ENCODE measurements at places on chromosomes 7 and 10.

GRCh38 chr10:16804123-16804522, 13.1 kb downstream of the RSU1 start:
- no peak for DNase-seq

- no peak for DNase-seq
Measured at GRCh38 chr7:23012186-23012585, 1.7 kb downstream of the HYCC1 start.

DNA sequence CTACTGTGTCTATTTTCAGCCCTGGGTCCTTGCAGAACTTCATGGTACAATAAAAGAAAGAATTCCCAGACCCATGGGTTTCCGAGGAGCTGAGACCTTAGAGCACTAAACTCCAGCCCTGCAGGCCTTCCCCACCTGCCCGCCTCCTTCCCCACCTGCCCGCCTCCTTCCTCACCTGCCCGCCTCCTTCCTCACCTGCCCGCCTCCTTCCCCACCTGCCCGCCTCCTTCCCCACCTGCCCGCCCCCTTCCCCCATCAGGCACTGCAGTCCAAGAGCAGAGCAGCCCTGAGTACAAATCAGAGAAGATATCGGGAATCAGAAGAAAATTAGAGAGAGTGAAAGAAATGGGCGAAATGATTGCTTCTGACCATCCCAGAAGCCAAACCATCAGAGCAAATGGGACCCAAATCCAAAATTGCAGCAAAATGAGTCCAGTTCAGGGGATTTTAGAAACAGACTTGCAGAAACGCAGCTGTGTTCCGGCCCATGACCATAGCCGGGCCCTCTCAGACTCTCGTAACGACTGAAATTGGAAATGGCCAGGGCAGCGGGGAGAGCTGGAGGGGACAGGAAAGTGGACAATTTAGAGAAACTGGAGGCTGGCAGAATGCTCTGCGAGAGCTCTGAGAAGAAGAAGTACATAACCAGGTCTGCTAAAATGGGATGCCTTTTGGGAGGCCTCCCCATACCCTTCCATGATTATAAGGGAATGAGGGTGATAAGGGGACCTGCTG, 568.4 kb downstream of the TCERG1L start:
- DNase-seq: no peak

DNA sequence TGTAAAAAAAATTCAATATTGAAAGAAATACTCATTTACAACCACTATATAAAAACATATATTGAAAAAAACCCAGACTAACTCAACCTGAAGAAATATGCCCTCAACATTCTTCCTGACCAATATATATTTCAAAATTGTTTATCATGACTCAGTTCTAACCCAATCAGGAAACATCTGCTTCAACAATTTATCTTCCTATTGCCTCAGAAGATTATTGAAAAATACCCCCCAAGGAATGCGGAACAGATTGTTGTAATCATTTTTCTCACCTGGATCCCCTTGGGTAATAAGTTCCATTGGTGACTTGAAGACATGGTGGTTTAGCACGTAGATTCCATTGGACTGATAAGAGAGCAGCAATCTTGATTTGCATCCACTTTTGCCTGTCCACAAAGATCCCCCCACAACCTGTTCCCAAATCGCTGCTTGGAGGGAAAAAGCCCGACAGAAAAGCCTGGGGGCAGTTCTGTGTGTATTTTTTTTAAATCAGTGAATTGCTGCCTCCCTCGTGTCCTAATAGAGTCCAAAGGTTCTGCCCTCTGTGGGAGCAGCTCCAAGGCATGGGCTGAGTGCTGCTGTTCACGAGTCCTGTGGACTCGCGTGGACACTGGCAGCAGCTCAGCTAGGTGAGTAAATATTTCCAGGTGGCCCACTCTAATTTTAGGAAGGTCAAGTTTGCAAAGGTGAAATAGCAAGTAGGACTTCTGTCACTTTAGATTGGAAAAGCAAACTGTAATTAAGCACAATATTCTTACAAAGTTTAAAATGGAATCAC, 5.9 kb upstream of the INHBA start:
- DNase-seq: no peak

GRCh38 chr7:18786796-18787195, 291.2 kb downstream of the HDAC9 start:
- DNase-seq: no peak

- no peak for DNase-seq
Measured at GRCh38 chr7:46885167-46885566, 696.7 kb downstream of the TNS3 start.

GRCh38 chr10:92914478-92915325, 66.4 kb downstream of the EXOC6 start:
- DNase-seq: peak; percentile 14

DNA sequence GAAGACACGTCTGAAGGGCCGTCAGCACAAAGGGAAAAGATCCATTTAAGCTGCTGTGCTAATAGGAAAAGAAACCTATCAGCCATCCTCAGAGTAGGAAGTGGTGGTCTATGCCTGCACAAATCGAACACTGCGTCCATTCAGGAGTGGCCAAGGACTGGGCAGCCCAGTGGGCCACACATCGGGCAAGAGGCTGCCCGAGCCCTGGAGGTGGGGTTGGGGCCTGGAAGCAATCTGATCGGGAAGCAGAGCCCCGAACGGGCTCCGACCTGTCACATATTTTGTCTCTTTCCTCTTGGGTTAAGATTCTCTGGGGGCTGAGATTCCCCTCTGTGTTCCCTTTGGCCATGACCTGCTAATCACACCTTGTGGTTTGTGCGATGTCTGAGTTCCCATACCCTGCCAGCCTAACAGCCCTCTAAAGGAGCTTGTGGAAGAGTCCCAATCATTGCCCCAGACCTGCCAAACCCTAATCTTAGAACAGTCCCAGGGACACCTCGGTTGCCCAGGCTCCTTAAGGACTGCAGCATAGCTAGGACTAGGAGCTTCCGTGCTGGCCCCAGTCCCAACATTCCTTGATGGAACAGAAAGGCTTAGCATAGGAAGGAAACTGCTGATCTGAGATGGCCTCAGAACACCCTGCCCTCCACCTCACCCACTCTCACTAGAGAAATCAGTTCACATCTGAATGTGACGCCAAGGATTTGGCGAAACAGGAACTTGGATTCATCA, 77.9 kb upstream of the SAMD8 start:
- no peak for DNase-seq

DNA sequence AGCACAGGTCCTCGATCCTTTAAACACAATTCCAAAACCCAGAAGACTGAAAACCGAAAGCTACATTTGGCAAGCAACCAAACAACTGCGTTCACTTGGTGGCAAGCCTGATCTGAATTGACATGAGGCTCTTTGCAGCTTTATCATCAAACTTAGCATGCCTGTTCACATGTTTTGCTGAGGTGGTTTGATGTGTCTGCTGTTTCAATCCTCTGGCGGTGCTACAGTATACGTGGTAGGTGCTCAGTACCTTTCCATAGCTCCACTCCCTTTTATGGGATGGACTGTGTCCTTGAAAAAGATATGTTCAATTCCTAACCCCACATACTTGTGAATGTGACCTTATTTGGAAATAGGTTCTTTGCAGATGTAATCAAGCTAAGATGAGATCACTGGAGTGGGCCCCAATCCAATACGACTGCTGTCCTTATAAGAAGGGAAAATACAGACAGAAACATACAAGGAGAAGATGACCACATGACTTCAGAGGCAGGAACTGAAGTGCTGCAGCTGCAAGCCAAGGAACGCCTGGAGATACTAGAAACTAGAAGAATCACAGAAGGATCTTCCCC, 33.4 kb downstream of the CCDC6 start:
- DNase-seq: no peak

- no peak for DNase-seq
Measured at GRCh38 chr10:56785292-56785691, 424.2 kb upstream of the ZWINT start.

DNA sequence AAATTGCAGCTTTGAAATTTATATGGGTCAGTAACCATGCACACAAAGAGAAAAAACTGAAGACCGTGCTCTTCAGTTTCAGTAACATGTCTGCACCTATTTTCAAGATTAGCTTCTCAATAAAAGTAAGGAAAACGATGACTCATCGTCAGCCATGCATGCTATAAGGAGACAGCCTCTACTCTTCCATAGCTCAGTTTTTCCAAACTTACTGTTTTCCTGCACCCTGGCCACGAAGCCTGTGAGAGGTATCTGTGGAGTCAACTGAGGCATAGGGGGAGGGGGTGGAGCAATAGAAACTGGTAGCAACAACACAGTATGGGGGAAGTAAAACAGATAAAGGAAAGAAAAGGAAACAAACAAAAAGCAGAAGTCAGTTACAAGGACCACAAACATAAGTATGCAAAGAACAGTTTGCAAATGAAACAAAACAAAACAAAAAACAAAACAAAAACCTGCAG, 58.0 kb downstream of the PDSS1 start:
- no peak for DNase-seq

DNA sequence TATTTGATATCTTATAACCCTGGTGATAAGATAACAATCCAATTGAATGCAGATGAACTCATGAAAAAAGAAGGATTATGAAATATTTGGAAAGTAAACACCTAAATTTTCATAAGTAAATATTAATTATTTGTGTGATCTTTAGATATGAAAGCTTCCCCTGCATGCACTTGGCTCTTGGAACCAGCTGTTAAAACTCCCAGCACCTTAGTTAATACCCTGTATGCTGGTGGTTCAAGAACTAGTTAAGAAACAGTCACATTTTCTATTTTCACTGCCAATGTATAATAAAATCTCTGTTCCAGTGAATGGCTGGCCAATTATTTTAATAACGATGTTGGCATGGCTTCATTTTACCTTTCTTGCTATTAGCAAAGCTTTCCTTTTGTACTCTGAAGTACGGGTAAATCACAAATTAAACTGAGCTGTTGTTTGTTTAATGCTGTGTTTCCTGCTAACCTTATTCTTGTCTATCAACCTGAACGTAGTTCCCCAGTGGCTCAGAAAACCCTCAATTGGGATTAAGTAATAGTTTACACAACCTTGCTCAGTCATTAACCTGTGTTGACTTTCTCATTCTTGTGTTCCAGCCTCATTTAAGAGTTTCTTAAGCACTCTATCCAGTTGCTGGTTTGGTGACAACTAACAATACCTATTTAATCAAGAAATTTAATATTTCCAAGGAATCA, 38.9 kb downstream of the MET start:
- DNase-seq: no peak

GRCh38 chr10:52128056-52128683, 185.9 kb upstream of the DKK1 start:
- no peak for DNase-seq

DNA sequence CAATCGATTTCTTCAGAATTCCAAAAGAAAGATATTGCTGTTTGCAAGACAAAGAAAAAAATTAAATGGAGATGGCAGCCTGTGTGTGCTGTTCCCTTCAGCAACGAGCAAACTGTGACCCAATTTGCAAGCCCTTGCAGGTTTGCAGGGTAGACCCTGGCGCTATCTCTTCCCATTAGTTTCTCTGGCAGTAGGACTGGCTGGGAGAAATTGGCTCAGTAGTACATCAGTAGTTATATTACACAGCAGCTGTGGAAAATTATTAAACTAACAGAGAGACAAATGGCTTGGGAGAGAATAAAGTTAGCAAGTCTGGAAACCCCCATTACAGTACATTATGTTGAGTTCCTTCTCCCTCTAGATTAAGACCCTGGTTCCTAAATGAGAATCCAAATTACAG, 116.4 kb upstream of the ITGB1 start:
- no peak for DNase-seq

DNA sequence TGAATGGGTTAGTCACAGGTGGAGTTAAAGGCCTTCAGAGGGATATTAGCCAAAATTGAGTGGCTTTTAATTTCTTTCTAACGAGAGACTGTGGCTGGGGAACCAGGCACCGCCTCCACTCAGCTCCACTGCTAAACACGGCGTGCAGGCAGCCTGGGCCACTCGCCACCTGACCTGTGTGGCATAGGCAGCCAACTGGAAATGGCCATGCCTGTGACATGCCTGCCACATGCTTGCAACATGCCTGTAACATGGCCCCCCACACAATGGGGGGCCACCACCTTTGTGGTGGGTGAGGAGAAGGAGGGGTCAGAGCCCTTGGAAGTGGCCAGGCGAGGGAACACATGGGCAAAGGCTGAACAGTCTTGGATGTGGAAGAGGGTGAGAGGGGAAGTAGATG, 60.1 kb upstream of the PAX2 start:
- DNase-seq: no peak

DNA sequence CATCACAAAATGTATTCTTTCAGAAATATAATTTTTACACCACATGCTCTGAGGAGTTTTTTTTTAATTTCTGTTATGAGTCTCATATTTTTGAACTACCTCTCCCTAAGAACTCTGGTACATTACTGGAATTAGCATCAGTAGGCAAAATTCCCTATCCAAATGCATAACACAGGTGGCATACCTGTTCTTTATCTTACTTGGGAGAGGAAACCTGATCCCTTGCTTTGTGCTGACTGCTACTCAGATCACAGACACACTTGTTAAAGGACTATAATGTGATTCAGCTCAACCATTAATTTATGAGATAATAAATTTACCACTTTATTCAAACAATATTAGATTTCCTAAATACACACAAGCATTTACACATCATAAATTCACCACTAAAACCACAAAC, 617.2 kb downstream of the GRM8 start:
- no peak for DNase-seq

GRCh38 chr10:33421789-33422462, 87.5 kb upstream of the NRP1 start:
- DNase-seq: no peak

GRCh38 chr10:119289227-119289920, 82.0 kb downstream of the GRK5 start:
- no peak for DNase-seq

DNA sequence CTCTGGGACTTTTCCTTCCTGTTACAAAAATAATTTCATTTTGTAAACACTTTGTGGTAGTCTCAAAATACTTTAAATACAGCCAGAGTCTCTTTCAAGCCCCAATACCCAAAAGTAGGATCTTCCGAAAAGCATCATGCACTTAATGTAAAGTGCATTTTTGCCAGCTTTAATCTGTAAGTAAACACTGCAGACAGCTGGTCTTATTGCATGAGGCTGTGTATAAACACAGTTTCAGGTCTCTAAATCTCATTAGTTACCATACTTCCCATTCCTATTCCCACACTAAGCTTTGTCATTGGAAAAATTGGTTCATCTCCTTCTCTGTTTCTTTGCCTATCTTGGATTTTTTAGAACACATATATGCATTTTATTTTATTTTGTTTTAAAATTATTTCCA, 87.6 kb upstream of the GNAI1 start:
- no peak for DNase-seq

DNA sequence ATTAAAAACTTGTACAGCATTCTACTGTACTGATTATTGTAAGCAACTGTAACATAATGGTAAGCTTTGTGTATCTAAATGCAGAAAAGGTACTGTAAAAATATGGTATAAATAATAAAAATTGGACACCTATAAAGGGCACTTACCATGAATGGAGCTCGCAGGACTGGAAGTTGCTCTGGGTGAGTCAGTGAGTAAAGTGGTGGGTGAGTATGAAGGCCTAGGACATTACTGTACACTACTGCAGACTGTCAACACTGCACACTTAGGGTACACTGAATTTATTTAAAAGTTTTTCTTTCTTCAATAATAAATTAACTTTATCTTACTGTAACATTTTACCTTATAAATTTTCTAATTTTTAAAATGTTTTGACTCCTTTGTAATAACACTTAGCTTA, 118.6 kb upstream of the ASAH2 start:
- no peak for DNase-seq
